ENCODE measurements at places on chromosomes 6 and 20. TPM values are rescaled to one million over a fixed set of nuclear protein-coding genes. Genes with fewer than 3 reads are reported as not detected.

DNA sequence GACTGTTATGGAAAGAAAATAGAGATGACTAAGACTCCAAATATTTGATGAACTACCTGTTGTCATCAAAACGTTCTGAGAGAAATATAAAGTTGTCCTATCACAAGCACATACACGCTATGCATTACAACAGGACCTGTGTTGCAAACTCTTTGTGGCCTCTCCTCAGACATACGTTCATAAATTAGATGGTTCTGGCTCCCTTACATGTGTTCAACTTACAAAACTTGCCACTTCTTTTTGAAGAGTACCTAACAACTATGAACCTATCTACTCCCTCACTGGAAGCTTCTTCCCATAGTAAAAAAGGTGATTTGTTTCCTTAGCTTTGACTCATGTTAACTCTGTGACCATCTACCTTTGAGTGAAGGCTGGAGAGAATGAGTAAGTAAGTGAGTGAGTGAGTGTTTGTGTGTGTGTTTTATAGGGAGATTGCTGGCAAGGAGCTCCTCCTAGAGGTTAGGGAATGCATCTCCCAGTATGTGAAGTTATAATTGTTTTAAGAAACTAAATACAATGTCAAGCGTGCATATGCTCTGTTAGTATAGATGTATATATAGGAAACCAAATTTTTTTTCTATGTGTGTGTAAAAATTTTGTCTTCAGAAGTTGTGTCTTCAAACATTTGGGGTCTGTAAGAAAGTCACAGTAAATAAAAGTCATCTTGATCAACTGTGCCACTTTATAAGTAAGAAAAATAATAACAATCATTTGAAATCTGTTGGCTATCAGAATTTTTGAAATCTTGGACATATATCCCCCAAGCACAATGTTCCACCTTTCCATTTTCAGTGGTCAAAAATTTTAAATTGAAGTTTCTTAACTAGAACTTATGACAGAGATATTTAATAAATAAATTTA lies 1211.1 kb upstream of the GJE1 start:
- no peaks in the 10 kb centered on the region for H3K36me3 ChIP-seq
- H3K4me1 ChIP-seq, result no peaks in the 10 kb centered on the region
- no peak for DNase-seq
- H3K4me3 ChIP-seq, result no peak overlapping the region
- H3K27ac ChIP-seq, result no peak overlapping the region

Gene ECT2L
- total RNA-seq, result not detected

Gene IRF4
- 4.7 TPM for total RNA-seq

Gene KCNB1
- 0.37 TPM for total RNA-seq
